ENCODE measurements at places on chromosomes 1 and 21.

GRCh38 chr1:77282866-77283539 lies 1.2 kb downstream of the AK5 start:
- no peak for DNase-seq

- no peak for DNase-seq
These were observed 94.1 kb downstream of the CLDN17 start for GRCh38 chr21:30072496-30072895.

- no peak for DNase-seq
These were observed 10.5 kb upstream of the HTR1D start for GRCh38 chr1:23227806-23228205.

GRCh38 chr1:17611991-17612390 lies 72.5 kb downstream of the ARHGEF10L start:
- no peak for DNase-seq

GRCh38 chr1:39787468-39787867 lies 1.2 kb downstream of the BMP8B start:
- no peak for DNase-seq

- DNase-seq = no peak
These were observed 668.8 kb downstream of the KIF26B start for GRCh38 chr1:245823408-245824147.

GRCh38 chr1:50667710-50668356 lies 244.6 kb upstream of the DMRTA2 start:
- DNase-seq = no peak

- no peak for DNase-seq
These were observed 148.3 kb downstream of the C1orf94 start for GRCh38 chr1:34324879-34325440.

- no peak for DNase-seq
These were observed 505 bp downstream of the ENTREP3 start for GRCh38 chr1:155254714-155255242.

DNA sequence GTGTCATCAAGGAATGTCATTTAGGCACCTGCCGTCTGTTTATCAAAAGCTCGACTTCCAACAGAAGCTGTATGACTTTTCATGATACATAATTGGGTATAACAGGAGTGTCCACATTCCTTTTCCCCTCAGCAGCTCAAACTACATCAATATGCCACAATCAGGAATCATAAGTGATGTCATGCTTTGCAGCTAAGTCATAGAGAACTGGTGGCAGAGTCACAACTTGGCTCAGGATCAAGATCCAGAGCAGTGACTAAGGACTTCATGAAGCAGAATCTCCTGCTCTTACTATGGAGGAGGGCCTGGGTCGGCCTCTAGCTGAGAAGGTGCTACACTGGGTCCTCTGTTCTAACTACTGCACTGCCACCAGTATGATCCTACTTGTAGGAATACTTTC lies 36.5 kb upstream of the AGBL4 start:
- no peak for DNase-seq

GRCh38 chr1:234722904-234723720 lies 113.1 kb upstream of the IRF2BP2 start:
- DNase-seq = peak; percentile 31

- DNase-seq = no peak
These were observed 11.4 kb upstream of the MNDA start for GRCh38 chr1:158819461-158820443.

- no peak for DNase-seq
These were observed 51.1 kb downstream of the DOP1B start for GRCh38 chr21:36207577-36208320.

- no peak for DNase-seq
These were observed 76.1 kb downstream of the PGM1 start for GRCh38 chr1:63669151-63669961.

GRCh38 chr1:48750109-48750508 lies 26.6 kb downstream of the BEND5 start:
- no peak for DNase-seq

DNA sequence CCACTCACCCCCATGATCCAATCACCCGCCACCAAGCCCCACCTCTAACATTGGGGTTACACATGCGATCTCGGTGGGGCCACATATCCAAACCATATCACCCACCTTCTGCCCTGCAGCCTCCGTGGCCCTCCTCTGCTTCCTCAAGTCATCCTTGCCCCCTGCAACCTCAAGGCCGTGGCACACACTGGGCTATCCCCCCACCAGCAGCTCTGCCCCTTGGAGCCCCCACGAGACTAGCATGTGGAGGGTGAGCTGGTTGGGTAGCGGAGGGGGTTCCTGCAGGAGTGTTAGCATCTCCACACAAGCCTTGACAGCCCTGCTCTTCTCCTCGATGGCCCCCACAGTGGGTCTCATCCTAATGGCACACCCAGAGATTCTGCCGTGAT lies 100.8 kb downstream of the TOMM20 start:
- no peak for DNase-seq

- DNase-seq = no peak
These were observed 146.1 kb upstream of the CSF3R start for GRCh38 chr1:36628804-36629203.

DNA sequence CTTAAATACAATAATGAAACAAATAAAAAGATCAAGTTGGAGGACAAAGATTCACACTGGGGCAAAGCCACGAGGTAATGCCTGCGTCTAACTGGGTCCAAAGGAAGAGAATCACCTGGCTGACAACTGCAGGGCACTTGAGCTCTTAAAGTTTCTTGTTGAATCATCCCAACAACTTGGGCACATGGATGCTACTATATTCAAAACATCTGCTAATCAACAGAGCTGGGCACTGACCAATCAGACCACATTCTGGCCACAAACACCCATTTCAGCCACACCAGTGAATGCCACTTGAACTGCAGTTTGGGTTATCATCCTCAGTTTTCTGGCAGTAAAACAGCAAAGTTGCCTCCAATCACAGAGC lies 51.0 kb downstream of the ABCA4 start:
- no peak for DNase-seq

DNA sequence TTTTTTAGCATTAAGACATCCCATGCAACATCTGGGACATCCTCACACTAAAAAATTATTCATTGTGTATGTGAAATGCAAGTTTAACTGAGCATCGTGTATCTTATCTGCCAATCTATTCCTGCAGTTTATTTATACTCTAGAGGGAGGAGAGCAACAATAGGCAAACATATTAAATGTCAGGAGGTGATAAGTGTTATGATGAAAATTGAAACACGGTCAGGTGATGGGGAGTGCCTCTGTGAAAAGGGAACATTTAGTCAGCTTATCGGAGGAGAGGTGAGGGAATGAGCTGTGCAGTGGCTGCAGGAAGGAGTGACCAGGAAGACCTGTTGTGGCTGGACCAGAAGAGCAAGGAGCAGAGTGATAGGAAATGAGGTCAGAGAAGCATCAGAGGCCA lies 775 bp upstream of the EFCAB14 start:
- no peak for DNase-seq

- DNase-seq = no peak
These were observed 78.9 kb downstream of the DENND1B start for GRCh38 chr1:197696372-197696771.

Data from esophagus squamous epithelium (tissue), 5 donors.